ENCODE measurements at places on chromosomes 6 and 20.

- DNase-seq = no peak
These were observed 58.3 kb downstream of the IPCEF1 start for GRCh38 chr6:154298297-154298696.

DNA sequence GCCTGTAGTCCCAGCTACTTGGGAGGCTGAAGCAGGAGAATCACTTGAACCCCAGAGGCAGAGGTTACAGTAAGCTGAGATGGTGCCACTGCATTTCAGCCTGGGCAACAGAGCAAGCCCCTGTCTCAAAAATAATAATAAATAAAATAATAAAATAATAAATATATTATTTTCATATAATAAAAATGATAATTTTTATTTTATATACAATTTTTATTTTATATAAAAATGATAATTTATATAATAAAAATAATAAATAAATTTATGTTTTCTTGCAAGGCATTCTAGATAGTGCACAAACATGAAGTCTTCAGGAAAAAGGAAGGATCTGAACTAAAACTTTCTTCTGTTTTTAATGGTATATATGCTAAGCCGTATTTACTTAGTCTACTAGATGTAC is 12.6 kb upstream of the SGK1 start:
- DNase-seq = no peak

DNA sequence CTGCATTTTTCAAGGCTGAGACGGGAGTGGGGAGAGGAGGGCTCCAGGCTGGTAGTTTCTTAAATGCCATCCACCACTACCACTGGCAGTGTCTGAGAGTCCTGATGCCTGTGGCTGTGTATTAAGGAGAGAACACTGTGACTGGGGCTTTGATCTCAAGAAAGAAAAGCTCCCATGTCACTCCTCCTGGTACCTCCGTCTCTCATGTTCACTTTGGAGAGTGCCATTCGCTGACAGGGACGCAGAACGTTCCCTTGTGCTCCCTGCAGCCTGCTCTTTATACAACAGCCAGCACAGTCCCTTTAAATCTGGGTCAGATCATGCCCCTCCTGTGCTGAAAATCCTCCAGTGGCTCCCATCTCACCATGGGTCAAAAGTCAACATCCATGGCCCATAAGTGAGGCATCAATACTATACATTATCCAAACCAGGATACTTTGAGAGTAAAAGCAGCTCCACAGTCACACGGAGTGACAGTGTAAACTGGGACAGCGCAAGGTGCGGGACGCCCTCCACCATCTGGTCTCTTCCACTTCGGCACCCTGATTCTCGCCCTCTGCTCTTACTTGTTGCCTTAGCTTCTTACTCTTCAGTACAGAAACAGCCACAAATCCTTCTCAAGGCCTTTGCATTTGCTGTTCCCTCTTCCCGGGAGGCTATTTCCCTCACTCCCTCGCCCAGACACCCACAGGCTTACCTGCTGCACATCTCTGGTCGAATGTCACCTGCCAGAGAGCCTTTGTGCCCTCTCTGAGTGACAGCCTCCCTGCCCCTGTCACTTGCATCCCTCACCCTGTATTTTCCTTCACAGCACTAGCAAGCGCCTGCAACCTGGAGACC is 20.0 kb downstream of the PDYN start:
- DNase-seq = no peak

DNA sequence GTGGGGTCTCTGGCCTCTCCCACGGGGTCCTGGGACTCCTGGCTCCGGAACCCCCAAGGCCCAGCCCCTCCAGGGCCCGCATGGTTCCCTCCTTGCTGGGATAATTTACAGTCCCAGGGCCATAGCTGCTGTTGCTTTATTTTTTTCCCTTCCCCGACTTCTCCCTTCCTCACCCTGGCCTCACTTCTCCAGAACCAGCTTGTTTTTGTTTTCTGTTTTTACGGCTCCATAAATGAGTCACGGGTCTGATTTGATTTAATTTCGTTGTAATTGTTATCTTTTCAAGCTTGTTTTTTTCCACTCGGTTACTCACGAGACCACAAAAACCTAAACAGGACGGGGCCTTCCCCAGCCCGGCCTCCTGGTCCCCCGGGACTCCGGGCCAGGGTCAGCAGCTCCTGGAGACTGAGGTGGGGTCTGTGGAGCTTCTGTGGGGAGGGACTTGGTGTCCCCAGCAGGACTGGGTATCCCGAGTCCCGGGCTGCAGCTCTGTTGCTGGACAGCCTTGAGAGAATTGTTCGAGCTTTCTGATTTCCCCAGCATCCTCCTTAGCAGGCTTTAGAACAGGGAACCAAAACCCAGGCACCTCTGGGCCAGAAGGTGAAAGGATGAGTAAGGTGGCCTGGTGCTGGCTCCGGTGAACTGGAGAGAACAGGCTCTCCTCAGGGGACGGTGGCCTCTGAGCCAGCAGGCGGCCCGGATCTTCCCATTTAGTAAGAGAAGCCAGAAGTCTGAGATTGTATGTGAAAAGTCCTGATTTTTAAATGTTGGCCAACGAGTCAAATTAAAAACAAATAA is 94.9 kb downstream of the CEBPB start:
- no peak for DNase-seq

DNA sequence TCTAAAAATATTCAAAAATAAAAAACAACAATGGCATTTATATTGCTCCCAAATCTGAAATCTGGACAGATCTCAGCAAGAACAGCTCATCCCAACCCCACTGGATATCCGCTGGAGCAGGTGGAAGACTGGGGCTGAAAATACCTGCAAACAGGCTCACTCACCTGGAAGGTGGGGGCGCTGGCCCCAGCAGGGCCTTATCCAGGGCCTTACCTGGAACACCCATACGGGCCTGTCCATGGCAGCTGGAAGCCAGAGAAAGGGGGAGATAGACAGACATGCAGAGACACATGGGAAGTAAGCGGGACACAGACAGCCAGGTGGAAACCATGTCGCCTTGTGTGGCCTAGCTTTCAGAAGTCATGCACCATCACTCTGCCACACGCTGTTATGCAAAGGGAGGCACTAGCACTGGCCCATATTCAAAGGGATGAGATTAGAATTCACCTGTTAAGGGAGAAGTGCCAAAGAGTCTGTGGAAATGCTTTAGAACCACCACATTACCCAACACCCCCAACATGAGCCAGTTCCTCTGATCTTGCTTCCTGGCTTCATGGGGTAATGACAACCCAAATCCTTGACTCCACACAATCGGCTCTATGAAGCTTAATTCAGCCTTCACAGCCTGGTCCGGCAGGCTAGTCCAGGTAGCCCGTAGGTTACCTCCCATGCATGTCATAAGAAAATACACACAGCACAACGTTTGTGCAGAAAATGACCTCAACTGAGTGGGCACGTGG is 99.0 kb upstream of the CDYL start:
- no peak for DNase-seq

- DNase-seq = peak; percentile 47
These were observed 496 bp downstream of the GRM4 start for GRCh38 chr6:34145161-34146020.

DNA sequence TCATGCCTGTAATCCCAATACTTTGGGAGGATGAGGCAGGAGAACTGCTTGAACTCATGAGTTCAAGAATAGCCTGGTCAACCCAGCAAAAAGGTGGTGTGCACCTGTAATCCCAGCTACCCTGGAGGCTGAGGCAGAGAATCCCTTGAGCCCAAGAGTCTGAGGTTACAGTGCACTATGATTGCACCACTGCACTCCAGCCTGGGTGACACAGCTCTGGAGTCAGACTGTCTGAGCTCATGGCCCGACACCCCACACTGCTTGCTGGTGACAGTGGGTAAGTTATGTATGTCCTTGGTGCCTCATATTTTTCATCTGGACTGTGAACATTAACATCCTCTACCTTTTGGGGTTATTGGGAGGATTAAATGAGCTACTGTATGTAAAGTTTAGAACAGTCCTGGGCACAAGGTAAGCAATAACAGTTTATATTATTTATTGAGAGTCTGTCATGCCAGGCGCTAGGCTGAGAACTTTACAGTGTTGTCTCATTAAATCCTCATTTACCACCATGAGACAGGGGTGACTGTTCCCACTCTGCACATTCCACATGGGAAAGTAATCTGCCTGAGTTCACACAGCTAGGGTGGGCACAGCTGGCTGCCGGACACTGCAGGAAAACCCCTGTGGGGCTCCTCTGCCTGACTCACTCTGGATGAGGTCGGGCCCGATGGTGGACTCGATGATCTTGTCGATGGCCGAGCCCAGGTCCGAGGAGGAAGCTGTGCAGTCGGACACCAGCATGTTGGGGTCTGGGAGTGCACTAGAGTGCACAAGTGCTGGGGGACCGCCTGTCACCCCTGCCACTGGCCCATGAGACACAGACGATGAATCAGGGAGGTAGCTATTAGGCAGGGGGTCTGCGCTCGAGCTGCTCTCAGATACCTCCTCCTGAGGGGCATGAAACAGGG is 2.9 kb downstream of the ZNF335 start:
- no peak for DNase-seq

- DNase-seq = no peak
These were observed 53.6 kb upstream of the FRMD1 start for GRCh38 chr6:168132531-168133167.
